ENCODE measurements at places on chromosomes 16 and 17.

DNA sequence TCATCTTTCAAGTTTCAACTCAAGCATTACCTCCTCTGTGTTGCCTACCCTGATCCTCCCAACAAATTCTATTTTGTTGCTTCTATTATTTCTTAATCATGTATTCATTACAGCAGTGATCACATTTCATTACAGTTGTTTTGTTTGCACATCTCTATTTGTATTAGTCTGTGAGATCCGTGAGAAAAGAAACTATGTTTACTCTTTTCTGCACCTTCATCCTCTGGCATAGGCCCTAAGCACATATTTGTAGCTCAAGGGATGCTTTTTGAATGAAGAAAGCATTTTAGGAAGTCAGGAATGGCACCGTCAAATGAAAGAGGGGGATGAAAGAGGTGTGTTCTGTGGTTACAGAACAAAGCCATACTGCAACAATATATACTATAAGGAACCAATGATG is 110.5 kb downstream of the SHISA6 start:
- no peak for DNase-seq

- no peak for DNase-seq
Measured at GRCh38 chr16:49936791-49937190, 80.9 kb upstream of the ZNF423 start.

DNA sequence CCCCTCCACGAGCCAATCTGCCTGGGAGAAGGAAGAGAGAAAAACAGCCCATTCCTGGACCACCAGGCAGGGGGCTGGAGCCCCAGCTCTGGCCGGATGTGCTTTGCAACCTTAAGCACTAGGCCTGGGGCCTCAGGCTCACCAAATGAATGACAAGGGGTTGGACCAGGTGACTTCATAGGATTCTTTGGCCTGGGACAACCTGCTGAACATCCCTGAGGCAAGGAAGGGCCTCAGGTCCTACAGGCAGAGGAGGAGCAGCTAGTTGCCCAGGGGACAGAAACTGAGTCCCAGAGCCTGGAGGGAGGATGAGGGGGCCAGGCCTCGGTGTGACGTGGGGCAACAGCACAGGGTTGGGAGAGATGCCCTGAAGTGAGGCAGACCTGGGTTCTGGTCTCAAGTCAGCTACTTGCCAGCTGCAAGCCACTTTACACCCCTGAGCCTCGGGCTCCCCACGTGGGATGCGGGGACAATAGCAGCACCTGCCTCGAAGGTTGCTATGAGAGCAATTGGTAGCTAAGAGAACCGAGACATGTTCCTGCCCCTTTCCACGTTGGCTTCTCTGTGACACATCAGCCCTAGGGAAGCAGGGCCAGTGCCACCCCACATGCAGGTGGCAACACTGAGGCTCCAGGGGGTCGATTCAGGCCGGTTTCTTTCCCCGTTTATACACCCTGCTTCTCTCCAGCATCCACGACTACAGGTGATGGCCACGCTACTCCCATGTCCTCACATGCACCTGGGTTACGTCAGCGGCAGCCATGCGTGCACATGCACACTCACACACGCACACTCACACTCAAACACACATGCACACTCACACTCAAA is 42.6 kb downstream of the CFAP20 start:
- DNase-seq = no peak

GRCh38 chr17:4040784-4041183 is 76.5 kb upstream of the ATP2A3 start:
- DNase-seq = no peak

GRCh38 chr17:12133183-12133582 is 112.5 kb downstream of the MAP2K4 start:
- no peak for DNase-seq
